ENCODE measurements at places on chromosomes 5 and 9.

- no peak for DNase-seq
Observed at GRCh38 chr9:93248386-93249040, 64.6 kb downstream of the WNK2 start.

GRCh38 chr9:85009251-85009650 lies 339.7 kb downstream of the NTRK2 start:
- DNase-seq, result no peak

GRCh38 chr5:128579639-128580038 lies 41.6 kb upstream of the FBN2 start:
- no peak for DNase-seq

DNA sequence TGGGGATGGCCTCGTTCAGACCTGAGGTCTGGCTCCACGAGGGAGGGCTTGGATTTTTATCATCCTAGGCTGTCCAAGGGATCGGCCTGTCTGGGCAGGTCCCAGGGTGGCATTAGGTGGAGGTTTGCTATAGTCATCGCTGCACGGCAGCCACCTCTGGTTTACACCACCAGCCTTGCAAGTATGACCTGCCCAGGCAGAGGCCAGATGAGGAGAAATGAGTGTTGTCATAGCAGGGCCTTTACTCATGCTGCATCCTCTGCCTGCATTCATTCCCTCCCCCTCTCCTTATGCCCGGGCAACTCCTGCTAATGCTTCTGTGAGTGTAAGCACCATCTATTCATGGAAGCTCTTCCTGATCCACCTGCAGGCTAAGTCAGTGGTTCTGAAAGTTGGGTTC lies 15.3 kb upstream of the NDST1 start:
- DNase-seq, result no peak

- DNase-seq, result no peak
Observed at GRCh38 chr9:130451509-130452388, 7.0 kb downstream of the ASS1 start.
